ENCODE measurements at places on chromosomes 2 and 18. TPM values are rescaled to one million over a fixed set of nuclear protein-coding genes. Genes with fewer than 3 reads are reported as not detected.

ZNF142 gene
- total RNA-seq = 15.4 TPM

RGPD3 gene
- 0.20 TPM for total RNA-seq

HOXD13 gene
- not detected for total RNA-seq

LONRF2 gene
- 0.52 TPM for total RNA-seq

CAPN14 gene
- total RNA-seq = 0.26 TPM

CNGA3 gene
- not detected for total RNA-seq

HRH4 gene
- total RNA-seq = 0.07 TPM

CCDC121 gene
- 1.8 TPM for total RNA-seq

ANKRD30B gene
- total RNA-seq = 0.73 TPM

RGPD8 gene
- 23.0 TPM for total RNA-seq

WIPF1 gene
- total RNA-seq = 16.9 TPM

NEB gene
- total RNA-seq = 0.33 TPM

COX5B gene
- total RNA-seq = 166 TPM

PAX8 gene
- total RNA-seq = 1.6 TPM

NOTO gene
- total RNA-seq = not detected

TEKT4 gene
- total RNA-seq = not detected

FAM210A gene
- 49.6 TPM for total RNA-seq

TSN gene
- 41.8 TPM for total RNA-seq

LOXHD1 gene
- not detected for total RNA-seq

C2orf78 gene
- total RNA-seq = not detected

TMEM178A gene
- total RNA-seq = 0.86 TPM

DSG4 gene
- not detected for total RNA-seq

RPRD1A gene
- 51.1 TPM for total RNA-seq

RIT2 gene
- not detected for total RNA-seq

ELOA2 gene
- not detected for total RNA-seq

UGT1A3 gene
- not detected for total RNA-seq

PTPRN gene
- total RNA-seq = 23.5 TPM

IL36A gene
- not detected for total RNA-seq

CSRNP3 gene
- 1.4 TPM for total RNA-seq

SNORC gene
- total RNA-seq = 1.6 TPM

SCN3A gene
- total RNA-seq = 0.40 TPM

WDPCP gene
- 11.6 TPM for total RNA-seq

CGREF1 gene
- 40.8 TPM for total RNA-seq

Measured in smooth muscle cell of the pulmonary artery (primary cell).